ENCODE measurements at places on chromosomes 12 and 14.

- no peak for DNase-seq
Observed at GRCh38 chr12:31629756-31630732, 29.4 kb upstream of the ETFBKMT start.

GRCh38 chr14:93832081-93832480 lies 43.8 kb upstream of the PRIMA1 start:
- no peak for DNase-seq

DNA sequence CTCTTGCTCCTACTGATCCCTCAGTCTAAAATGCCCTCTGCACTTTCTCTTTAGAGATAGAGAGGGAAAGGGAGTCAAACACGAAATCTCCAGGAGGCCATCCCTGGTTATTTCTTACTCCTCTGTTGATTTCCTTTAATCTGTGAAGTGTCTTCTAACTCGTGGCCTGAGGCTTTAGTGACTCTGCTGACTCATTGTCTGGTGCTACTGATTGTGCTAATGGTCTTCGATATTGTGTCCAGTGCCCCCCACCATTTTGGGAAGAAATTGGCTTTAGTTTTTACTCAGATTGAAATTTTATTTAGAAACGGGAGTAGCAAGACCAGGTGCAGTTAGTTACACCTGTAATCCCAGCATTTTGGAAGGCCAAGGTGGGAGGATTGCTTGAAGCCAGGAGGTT lies 839 bp downstream of the CLEC9A start:
- DNase-seq, result no peak

DNA sequence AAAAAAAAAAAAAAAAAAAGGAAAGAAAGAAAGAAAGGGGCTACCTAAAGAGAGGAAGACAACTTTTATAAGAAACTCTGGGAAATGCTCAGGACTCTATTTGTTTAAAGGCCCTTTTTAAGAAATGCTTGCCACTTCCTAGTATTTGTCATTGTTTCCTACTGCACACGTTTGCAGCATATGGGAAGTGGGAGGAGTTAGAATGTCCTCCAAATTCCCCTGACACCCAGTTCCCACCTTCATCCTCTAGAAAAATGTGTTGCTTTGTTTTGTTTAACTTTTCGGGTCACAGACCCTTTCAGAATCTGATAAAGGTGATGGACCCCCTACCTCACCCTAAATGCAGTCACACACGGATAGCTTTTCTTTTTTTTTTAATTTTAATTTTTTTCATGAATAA lies 40.8 kb downstream of the NINJ2 start:
- DNase-seq, result no peak

GRCh38 chr12:56545023-56545604 lies 23.5 kb downstream of the RBMS2 start:
- DNase-seq, result no peak

- no peak for DNase-seq
Observed at GRCh38 chr12:127810041-127810440, 456.9 kb upstream of the TMEM132C start.

GRCh38 chr14:68774771-68775613 lies 17.9 kb downstream of the ZFP36L1 start:
- no peak for DNase-seq

GRCh38 chr14:68820999-68821683 lies 28.3 kb upstream of the ZFP36L1 start:
- no peak for DNase-seq
